ENCODE measurements at places on chromosomes 5 and 9.
A peak's percentile ranks its signal among the peaks of the same experiment; 100 is the strongest.

GRCh38 chr9:131577005-131578000 lies 32.0 kb downstream of the PRRT1B start:
- DNase-seq = no peak

GRCh38 chr9:127629468-127630081 lies 17.5 kb downstream of the STXBP1 start:
- DNase-seq = no peak

- DNase-seq = peak; percentile 49
These were observed 30.5 kb upstream of the DAB2IP start for GRCh38 chr9:121620777-121621449.

DNA sequence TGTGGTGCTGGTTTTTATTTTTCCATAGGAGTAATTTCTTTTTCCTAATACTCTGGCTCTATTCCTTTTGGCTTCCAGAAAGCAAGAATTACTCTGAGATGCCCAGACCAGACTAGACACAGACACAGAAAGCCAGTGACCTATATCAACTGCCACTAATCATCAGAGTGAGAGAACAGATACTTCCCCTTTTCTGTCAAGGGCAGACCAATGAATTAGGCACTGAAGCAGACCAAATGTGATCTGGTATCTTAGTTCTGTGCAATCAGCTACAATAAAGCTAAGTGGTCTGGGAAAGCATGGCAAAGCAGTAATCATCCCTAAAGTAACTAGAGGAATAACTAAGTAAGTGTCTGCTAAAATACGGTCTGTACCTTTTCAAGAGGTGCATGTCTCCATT lies 239.1 kb downstream of the ELAVL2 start:
- no peak for DNase-seq

- no peak for DNase-seq
These were observed 6.3 kb upstream of the GARIN3 start for GRCh38 chr5:157172403-157172802.

- no peak for DNase-seq
These were observed 83.0 kb upstream of the FCN1 start for GRCh38 chr9:135000647-135001245.

GRCh38 chr5:101535626-101536025 lies 632.5 kb upstream of the ST8SIA4 start:
- no peak for DNase-seq

GRCh38 chr9:28050046-28050445 lies 476.8 kb upstream of the C9orf72 start:
- DNase-seq = no peak

DNA sequence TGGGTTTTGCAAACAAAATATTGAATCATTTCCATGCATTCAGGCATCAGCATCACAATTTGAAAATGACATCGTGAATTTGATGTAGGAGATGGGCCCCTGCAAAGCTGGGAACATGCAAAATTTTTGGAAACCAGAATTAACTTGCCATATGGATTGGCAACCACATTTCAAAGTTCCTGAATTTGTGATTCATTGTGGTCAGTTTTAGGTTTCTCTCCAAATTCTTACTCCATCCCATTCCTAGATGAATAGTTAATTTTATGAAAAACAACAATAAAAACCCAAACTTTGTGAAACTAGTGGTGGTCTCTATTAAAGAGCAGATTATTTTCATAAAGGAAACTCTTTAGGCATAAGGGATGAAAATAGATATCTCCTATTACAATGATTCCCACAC lies 107.8 kb upstream of the SLIT3 start:
- no peak for DNase-seq

- DNase-seq = no peak
These were observed 56.5 kb upstream of the SEMA6A start for GRCh38 chr5:116631147-116631546.

GRCh38 chr5:135153661-135154060 lies 119.6 kb upstream of the PITX1 start:
- no peak for DNase-seq

- DNase-seq = no peak
These were observed 36.3 kb downstream of the MEGF9 start for GRCh38 chr9:120677965-120678364.

DNA sequence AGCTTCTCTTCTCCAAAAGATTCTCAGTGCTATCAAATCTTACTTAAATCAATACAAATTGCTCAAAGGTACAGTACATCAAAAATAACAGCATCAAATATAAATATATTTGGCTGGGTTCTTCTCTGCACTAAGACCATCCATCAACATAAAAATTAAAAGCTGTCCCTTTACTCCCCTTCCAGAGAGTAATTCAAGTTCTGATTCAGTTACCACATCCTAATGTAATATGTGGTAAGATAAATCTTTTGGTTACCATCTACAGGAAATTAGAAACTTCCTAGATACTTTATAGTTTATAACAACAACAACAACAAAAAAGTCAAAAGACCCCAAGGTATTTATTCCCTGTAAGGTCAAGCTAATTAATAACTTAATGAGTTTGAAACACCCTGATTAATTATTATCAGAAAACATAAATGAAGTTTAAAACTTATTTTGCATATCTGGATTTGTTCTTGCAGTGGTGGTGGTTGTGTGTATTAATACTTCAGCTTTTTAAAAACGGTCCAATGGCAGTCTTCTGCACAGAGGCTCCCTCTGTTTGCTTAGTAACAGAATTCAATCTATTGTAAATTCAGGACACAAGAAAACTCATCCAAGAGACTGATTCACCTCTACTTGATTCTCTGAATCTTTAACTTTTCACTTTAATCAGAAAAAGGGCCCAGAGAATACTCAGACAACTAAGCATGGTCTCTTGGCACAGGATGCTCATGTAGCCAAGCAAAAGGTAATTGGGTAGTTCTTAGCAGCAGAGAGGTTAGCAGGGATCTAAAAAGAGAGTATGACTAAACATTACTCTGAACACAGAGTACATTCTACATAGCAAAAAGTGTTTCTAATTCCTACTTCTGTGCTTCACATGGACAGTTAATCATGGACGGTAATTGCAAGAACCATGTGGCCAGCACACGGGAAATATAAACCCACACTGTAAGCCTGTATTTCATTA lies 20.1 kb downstream of the DIAPH1 start:
- DNase-seq = no peak

DNA sequence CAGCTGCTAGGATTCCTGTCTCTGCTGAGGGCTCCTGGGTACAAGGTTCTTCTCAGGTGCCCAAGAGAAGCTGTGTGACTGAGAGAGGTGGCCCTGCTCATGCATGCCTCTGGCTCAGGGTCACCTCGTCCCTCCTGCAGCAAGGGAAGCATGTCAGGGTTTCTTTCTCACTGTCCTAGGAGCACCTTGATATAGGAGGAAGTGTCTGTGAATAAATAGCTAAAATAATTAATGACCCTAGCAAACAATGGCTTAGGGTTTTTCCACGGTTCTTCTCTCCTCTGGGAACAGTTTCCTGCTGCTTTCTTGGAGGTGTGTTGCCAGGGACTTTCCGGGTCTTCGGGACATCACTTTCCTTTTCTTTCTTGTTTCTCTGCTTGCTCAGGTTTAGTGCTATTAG lies 87.2 kb downstream of the ARHGAP26 start:
- no peak for DNase-seq

DNA sequence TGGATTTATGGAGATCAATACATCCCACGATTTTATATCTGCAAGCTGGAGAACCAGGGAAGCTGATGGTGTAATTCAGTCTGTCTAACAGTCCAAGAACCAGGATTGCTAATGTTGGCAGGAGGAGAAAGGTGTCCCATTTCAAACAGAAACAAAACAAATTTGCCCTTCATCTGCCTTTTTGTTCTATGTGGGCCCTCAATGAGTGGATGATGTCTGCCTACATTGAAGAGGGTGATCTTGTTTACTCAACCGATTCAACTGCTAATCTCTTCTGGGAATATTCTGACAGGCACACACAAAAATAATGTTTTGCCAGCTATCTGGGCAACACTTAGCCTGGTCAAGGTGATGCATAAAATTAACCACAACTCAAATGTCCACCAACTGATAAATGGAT lies 65.1 kb upstream of the IL33 start:
- no peak for DNase-seq

GRCh38 chr9:131817627-131818026 lies 77.8 kb upstream of the RAPGEF1 start:
- DNase-seq = no peak

DNA sequence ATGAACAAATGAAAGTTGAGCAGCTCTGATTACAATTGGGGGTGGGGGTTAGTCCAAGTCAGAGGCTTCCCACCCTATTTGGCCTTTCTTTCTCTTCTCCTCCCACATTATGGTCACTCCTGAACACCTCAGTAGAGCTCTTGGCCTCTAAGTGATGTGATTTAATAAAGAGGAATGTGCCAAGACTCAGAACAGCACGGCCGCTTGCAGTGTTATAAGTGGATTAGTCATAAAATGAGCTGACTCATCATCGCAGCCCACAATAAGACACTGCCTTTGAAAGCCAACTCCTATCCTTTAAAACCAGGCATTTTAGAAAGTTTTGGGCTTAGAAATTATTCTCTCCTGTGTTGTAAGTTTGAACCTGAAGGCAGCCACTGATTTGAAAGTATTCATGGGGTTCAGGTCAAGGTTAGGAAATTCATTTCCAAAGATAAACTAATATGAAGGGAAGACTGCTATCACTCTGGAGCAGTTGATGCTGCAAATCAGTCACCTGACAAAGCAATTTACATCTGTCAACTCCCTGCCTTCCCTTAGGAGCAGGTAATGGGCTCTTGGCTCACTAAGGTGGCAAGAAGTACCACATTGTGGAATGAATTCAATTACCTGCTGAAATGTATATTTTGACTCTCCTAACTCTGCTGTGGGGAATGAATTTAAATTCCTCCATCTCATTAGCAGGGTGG lies 283.6 kb upstream of the NMUR2 start:
- no peak for DNase-seq

DNA sequence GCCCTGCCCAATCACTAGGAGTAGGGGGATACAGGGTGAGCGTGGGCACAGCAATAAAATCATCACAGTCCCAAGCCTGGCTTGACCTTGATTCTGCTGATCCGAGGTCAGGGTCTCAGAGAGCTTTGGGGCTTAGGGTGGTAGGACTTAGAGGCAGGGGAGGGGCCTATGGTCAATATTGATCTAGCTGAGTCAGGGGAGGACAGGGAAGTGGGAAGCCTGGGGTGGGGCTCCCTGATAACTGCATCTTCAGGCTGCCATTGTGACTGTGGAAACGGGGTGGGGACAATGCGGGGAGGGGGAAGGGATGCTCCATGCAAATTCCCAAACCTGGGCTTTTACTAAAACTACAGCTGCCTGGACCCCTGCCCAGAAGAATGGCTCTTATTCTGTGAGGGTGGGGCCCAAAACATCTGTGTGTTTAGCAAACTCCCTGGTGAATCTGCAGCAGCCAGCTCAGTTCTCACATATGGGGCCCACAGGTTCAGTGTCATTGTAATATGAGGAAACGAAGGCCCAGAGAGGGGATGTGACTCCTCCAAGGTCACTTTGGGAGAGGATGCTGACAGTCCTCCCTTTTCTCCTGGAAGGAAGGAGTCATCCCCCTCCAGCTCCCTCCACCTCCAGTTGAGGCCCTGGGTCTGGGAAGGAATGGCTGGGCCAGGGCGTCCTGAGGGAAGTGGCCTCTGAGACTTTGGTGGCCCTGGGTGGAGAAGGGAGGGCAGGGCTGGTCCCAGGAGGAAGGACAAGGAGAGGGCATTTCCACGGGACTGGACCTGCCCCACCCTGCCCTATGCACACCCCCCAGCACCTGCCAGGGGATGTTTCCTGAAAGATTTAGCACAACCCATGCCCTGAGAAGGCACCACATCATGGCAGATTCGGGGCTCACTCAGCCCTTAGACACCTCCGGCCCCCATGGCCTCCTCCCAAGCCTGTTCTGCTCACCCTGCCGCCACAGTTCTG lies 26.4 kb downstream of the SLC6A7 start:
- no peak for DNase-seq

- no peak for DNase-seq
These were observed 136.7 kb upstream of the ZNF462 start for GRCh38 chr9:106726070-106726815.

- no peak for DNase-seq
These were observed 126.2 kb upstream of the DPYSL3 start for GRCh38 chr5:147635882-147636728.

DNA sequence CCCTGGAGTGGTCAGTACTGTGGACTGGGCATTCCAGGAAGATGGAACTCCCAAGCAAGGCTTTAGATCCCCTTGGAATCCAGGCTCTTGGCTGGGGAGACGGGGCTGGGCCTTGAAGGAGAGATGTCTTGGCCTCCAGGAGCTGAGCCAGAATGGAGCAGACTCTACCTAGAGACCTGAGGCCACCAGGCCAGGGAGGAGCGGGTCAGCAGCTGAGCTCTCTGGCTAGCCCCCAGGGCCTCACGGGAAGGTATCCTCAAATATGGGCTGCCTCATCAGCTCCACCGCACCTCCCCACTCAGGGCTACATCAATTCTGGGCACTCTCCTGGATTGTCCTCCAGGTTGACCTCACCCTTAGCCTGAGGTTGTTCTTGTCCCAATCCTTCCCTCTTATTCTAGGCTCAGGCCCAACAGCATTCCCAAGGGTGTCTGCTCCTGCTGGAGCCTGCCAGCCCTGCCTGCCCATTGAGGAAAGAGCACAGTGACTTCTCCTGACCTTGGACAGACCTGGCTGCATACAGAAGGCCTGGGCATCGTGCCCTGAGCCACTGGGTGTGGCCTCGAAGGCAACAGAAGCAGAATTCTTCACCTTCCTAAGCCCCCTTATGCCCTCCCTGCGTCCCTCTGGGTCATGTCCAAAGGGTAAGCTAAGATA lies 3.0 kb upstream of the PDLIM4 start:
- DNase-seq = peak; percentile 30

DNA sequence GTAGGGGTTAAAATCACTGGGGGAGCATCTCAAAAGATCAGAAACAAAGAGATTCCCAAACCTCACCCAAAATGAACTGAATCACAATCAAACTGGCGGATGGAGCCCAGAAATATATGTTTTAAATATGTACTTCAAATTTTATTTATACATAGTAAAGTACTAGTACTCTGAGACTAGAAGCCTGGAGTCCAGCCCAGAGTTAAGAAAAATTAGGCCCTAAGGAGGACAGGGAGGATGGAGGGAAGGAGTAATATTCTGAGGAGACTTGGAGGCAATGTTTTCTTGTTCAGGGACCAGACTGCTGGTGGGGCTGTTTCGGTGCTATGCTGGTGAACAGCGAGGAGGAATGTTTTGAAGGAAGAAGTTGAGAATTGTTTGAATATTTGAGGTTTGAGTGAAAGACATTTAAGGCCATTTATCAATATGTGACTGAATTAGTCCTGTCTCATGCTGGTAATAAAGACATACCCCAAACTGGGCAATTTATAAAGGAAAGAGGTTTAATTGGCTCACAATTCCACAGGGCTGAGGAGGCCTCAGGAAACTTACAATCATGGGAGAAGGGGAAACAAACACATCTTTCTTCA lies 552.4 kb upstream of the DAB2 start:
- DNase-seq = no peak

DNA sequence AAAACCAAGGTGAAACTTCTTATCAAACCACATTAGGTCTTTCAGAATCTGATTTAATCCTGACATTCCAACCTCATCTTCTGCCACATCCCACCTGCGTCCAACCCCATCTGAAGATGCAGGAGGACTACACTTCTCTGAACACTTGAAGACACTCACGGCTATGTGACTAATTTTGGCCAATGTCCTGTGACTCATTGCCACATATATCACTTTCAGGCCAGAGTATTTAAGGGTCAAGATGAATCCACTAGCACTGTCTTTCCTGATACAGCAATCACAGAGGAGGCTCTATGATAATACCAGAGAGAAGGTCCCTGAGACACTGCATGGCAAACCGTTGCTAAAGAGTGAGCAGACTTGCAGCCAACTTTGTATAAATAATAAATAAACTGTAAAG lies 323.4 kb downstream of the NR2F1-AS1 start:
- DNase-seq = no peak

- no peak for DNase-seq
These were observed 35.6 kb downstream of the ACTBL2 start for GRCh38 chr5:57446966-57447365.

- peak; percentile 91 for DNase-seq
These were observed 8.7 kb downstream of the SERINC5 start for GRCh38 chr5:80246995-80247729.
